Smooth muscle cell of trachea (primary cell): ENCODE measurements at places on chromosomes 3 and 15. TPM values are rescaled to one million over a fixed set of nuclear protein-coding genes. Genes with fewer than 3 reads are reported as not detected.

ACAN gene
- total RNA-seq, result under 0.01 and 3.6 TPM in 2 replicates

GHRL gene
- 0.29 TPM in 1 of 2 replicates, not detected in the other for total RNA-seq

P2RY14 gene
- not detected in 2 replicates for total RNA-seq

MYO5C gene
- total RNA-seq, result under 0.01 and 0.58 TPM in 2 replicates

FANCI gene
- total RNA-seq, result 10.6 and 53.4 TPM in 2 replicates

IL17RB gene
- under 0.01 and 0.17 TPM in 2 replicates for total RNA-seq

SETMAR gene
- 10.1 and 12.7 TPM in 2 replicates for total RNA-seq

ERC2 gene
- total RNA-seq, result under 0.01 and 0.44 TPM in 2 replicates

LXN gene
- total RNA-seq, result 160 and 200 TPM in 2 replicates

IQCF5 gene
- not detected in 2 replicates for total RNA-seq

PTH1R gene
- total RNA-seq, result 0.66 TPM in 1 of 2 replicates, not detected in the other

IL5RA gene
- not detected in 2 replicates for total RNA-seq

GOLGA8T gene
- not detected in 2 replicates for total RNA-seq

ECE2 gene
- total RNA-seq, result under 0.01 TPM in 1 of 2 replicates, not detected in the other

ZNF620 gene
- total RNA-seq, result 0.66 and 1.0 TPM in 2 replicates

SLC9C1 gene
- not detected in 2 replicates for total RNA-seq

ADAMTS17 gene
- total RNA-seq, result 0.15 and 0.17 TPM in 2 replicates
